Hypothalamus (tissue), 51 donors: ENCODE measurements at places on chromosomes 6 and 20.

- DNase-seq = no peak
These were observed 11.9 kb downstream of the MDFI start for GRCh38 chr6:41650120-41650519.

- DNase-seq = no peak
These were observed 289.5 kb upstream of the CDYL start for GRCh38 chr6:4486568-4487315.

GRCh38 chr6:36171573-36171972, 25.0 kb upstream of the BRPF3 start:
- no peak for DNase-seq

DNA sequence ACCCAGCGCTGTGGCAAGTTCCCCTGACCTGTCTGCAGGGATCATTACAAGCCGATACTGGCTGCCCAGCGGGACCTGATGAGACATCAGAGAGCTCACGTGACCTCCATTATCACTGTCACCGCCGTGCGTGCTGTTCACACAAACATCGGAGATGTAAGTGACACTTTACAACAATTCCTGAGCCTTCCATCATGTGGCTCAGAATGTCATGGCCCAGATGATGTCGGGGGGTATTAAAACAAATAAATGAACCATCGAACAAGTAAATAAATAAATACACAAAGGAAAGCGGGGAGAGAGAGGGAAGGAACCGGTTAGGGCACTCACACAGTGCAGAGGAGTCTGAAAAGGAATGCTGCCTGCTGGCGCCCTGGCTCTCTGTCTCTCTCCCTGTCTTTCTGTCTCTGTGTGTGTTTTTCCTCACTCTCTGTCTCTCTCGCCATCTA, 195.1 kb downstream of the BMP7 start:
- no peak for DNase-seq

DNA sequence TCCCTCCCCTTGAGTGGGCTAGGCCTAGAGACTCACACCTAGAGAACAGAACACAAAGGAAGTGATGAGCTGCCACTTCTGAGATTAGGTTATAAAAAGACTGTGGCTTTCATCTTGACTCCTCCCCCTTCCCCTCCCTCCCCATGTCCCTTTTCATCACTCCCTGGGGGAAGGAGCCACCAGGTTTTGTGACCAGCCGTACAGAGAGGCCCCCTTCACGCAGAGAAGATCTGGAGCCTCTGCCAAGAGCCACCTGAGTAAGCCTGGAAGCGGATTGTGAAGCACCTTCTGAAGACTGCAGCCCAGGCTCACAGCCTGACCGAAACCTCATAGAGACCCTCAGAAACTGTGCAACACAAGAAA, 118.4 kb upstream of the NXT1 start:
- no peak for DNase-seq
